ENCODE measurements at places on chromosomes 2 and 18. TPM values are rescaled to one million over a fixed set of nuclear protein-coding genes. Genes with fewer than 3 reads are reported as not detected.

The FSHR gene
- not detected for total RNA-seq

The TRIM54 gene
- total RNA-seq, result not detected

The GYPC gene
- not detected for total RNA-seq

The NEU2 gene
- not detected for total RNA-seq

The NMUR1 gene
- total RNA-seq, result not detected

The SATB2 gene
- 2.8 TPM for total RNA-seq

The SPHKAP gene
- total RNA-seq, result not detected

The MARCHF4 gene
- 16.7 TPM for total RNA-seq

The FEV gene
- total RNA-seq, result not detected

The TEKT4 gene
- not detected for total RNA-seq

The TFCP2L1 gene
- 13.8 TPM for total RNA-seq

The MEP1B gene
- not detected for total RNA-seq

The LPIN1 gene
- total RNA-seq, result 76.8 TPM

The NTSR2 gene
- not detected for total RNA-seq

The CGREF1 gene
- 0.49 TPM for total RNA-seq

The LRPPRC gene
- total RNA-seq, result 78.6 TPM

The IL37 gene
- total RNA-seq, result 0.44 TPM

The GPR39 gene
- total RNA-seq, result 10.5 TPM

The SERPINB7 gene
- 190 TPM for total RNA-seq

The LYPD6B gene
- 7.7 TPM for total RNA-seq

The ALPG gene
- not detected for total RNA-seq

The CTAGE1 gene
- total RNA-seq, result not detected

The LIMS4 gene
- total RNA-seq, result 1.0 TPM

The CXCR1 gene
- total RNA-seq, result 0.28 TPM

The MDH1 gene
- total RNA-seq, result 235 TPM

The SERPINB5 gene
- total RNA-seq, result 314 TPM

The DCC gene
- not detected for total RNA-seq

The MYO1B gene
- total RNA-seq, result 220 TPM

The AGFG1 gene
- total RNA-seq, result 80.3 TPM

The PTRHD1 gene
- total RNA-seq, result 17.8 TPM

The PROKR1 gene
- total RNA-seq, result not detected

The CD207 gene
- not detected for total RNA-seq

The FOXD4L1 gene
- 0.03 TPM for total RNA-seq

The NPPC gene
- not detected for total RNA-seq

Data from foreskin keratinocyte (primary cell).